GM10248 (cell line): ENCODE measurements at places on chromosomes 7 and 10.
A peak's percentile ranks its signal among the peaks of the same experiment; 100 is the strongest.

DNA sequence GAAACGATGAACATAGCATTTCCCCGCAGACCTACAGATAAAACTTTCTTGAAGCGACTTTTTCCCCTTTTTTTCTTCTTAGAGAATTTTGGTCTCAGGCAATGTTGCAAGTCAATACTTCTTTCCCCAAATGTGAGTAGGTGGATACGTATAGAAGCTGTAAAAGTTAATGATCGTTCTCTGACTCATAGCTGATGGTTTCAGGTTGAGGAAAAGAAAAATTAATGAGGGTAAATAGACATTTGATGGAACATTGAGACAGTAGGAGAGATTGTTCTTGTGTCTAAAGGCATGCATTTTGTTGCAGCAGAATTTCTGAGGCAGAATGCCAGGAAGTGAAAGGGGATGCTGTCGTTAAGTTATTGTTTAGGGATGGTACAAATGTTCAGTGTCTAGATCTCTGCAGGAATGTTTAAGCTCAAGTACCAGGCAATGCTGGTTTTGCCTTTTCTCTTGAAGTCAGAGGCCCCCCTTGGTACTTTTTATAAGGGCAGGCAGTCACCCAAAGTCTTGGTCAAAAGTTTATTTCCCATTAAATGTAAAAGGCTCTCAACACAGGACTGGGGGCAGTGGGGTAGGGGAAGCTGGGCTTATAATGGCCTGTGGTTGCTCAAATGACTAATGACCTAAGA, 9.3 kb downstream of the TCF7L2 start:
- DNase-seq, result no peak

GRCh38 chr7:23696916-23697441, 13.0 kb upstream of the STK31 start:
- DNase-seq, result peak; percentile 70

GRCh38 chr7:102165136-102165535, 121.5 kb upstream of the SH2B2 start:
- no peak for DNase-seq

GRCh38 chr10:130014263-130015074, 50.4 kb upstream of the EBF3 start:
- no peak for DNase-seq

GRCh38 chr7:43784030-43784584, 25.6 kb downstream of the BLVRA start:
- no peak for DNase-seq

- no peak for DNase-seq
These were observed 104.3 kb upstream of the CAV2 start for GRCh38 chr7:116395141-116395791.

DNA sequence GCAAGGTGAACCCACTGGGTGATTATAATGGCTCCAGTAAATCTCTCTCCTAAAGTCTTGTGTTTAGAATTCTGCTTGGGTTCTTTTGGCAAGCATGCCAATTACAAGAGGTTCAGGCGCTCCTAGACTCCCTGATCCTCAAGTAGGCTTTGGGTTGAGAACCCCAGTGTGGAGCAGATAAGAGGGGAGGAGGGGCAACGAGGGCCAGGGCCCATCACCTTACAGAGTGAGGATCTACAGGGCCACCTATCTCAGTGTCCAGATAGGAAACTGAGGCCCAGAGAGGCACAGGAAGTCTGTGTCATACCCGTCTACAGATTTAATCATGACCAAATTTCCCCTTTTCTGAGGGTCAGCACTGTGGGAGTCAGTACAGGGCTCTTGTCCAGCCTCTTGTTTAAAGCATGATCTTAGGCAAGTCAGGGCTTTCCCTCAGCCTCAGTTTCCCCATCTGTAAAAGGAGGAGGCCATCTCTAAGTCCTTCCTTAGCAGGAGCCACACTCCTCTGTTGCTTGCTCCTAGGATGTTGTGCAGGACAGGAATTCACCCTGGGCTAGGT, 4.4 kb downstream of the TACR2 start:
- no peak for DNase-seq

DNA sequence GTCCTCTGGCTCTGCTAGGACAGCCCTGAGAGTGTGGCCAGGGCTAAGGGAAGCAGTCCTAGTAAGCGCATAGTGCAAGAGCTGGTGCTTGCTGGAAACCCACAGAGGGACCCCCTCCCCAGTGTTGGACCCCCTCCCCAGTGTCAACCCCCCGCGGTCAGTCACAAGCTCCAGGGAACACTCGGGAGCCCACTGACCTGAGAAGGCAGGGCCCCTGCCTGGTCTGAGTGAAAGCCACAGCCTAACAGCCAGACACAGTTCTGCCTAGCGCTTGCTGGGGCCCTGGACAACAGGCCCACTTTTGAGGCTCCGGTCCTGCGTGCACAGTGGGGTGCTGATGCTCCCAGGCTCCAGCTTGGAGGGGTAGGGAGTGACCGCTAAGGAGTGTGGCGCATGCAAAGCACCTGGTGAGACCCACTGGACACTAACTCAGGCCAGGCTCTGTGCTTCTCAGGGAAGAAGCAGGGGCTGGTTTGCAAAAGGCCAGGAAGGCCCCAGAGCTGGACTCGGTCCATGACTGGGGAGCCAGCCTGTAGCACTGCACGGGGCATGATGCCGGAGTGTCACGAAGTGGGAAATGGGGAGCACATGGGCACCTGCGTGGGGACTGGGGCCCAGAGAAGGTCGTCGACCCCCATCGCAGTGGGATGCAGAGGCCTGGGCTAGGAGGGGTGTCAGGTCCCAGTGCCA, 175.8 kb upstream of the PPP2R2D start:
- DNase-seq, result no peak

DNA sequence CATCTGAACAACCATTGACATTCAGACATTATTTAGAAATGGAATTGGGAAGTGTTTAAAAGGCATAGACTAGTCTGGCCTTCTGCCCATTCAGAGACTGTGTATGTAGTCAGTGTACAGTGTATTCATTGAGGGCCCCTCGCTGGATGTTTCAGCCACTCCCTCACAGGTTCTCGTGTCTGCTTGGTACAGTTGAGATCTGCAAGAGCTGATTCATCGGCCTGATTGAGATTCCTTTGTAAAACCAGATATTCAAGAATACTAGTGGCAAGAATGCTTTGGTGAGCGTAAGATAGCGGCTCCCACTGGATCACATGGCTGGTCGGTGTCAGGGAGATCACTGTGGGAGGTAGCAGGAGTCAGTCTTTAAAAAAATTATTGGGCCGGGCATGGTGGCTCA, 119.5 kb downstream of the TCF7L2 start:
- no peak for DNase-seq

DNA sequence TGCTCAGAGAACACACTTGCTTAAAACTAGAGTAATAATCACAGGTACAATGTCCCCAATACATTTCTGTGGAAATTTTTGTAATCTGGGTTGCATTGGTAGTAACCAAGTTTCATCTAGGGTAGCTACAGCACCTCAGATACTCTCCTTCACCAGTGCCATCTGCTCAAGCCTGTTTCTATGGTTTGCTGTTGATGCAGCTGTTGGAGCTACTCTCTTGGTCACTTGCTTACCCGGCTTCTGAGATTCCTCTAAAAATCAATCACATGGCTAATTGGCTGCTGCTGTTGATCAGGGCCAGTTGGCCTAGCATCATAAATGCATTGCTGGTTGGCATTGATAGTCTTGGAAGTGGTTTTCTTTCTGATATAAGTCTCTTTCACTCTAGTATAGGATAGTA, 220.8 kb downstream of the BICC1 start:
- no peak for DNase-seq

- no peak for DNase-seq
These were observed 80.8 kb downstream of the NKX6-2 start for GRCh38 chr10:132705173-132705572.

- DNase-seq, result no peak
These were observed 21.9 kb upstream of the SEMA3A start for GRCh38 chr7:84216472-84216871.

DNA sequence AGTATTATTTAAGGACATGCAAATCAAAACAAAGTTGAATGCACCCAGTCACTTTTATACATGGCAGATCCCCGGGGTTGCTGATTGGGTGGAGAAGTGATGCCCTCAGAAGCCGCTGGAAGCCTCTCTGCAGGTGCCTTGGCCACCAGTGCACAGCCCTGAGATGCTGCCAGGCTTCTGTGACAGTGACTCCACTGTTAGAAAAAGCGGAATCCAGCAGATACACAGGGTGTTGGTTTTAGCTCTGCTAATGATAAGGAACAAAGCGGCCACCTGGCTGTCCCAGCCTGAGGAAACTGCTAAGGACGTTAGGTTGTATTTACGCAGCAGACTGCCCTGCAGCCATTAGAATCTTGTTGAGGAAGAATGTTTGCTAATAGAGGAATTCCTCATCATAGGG, 47.5 kb downstream of the JAKMIP3 start:
- no peak for DNase-seq

DNA sequence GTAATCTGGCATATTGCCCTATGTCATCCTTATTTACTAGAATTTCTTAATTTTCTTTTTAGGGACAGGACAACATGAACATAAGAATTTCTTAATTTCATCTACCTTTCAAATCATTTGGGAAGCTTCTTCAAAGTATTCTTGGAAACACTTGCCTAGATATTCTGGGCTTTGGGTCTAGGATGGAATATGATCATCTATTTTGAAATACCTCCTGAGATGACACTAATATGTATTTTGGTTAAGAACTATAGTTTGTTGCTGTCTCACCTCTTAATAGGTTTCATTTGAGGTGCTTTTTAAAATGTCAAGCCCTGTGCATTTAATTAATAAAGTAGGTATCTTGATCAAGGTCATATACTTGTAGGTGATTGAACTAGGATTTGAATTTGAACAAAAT, 49.1 kb downstream of the SEPTIN7 start:
- DNase-seq, result no peak

DNA sequence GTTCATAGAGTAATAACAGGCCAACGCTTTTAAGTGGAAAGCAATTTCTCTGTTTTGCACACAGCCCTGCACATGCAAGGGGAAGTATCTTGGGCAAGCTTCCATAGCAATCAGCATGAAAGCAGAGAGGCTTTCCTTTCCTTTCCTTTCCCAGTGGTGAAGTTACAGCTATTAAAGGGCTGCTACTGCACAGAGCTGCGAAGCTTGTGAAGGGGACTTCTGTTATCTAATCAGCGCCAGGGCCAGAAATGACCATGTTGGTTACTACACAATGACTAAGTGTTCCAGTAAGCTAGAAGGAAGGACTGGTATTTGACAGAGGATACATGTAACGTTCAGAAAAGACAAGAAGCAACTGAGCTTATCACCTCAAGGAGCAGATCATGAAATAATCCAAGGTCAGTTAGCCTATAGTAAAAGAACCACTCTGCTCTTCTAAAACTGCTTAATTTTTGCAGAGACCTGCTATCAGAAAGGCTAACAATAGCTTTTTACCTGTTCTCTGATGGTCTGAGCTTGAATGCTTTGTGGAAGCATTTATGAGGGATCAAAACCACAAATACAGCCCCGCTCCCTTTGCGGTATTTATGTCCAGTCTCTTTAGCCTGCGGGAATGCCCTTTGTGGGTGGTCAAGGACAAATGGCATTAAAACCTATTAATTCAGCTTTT, 45.9 kb downstream of the SGMS1 start:
- DNase-seq, result no peak

DNA sequence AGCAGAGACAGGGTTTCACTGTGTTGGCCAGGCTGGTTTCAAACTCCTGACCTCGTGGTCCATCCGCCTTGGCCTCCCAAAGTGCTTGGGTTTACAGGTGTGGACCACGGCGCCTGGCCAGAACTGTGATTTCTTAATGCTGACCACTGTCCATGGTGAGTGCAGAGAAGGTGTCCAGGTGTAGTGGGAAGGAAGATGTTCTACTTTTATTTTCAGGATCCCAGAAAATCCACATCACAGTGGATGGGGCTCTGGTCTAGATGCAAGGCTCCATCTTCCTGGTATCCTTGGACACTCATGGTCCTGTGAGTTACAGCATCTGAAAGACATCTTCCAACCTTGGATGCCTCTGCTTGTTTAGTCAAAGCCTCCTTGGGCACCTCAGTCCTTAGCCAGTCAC, 92.7 kb downstream of the CCDC3 start:
- no peak for DNase-seq

- DNase-seq, result peak; percentile 74
These were observed 4.8 kb downstream of the EGR2 start for GRCh38 chr10:62811159-62811875.

- no peak for DNase-seq
These were observed 105.7 kb downstream of the ATE1 start for GRCh38 chr10:121822180-121822579.

DNA sequence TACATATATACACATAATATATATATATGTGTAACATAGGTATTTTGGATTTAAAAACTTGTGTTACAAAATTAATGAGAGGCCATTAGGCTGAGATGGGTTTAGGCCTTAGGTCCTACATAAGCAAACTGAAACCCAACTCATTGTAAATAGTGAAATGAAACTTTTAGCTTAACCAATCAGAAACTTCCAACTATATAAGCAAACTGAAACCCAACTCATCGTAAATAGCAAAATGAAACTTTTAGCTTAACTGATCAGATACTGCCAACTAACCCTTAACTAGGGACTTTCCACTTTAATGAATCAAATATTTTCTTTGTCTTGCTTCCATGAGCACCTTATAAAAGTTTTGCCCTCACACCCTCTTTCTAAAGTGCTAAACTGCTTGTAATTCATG, 17.3 kb upstream of the SAMD9L start:
- peak; percentile 21 for DNase-seq

- DNase-seq, result no peak
These were observed 132.1 kb downstream of the CSTF2T start for GRCh38 chr10:51567271-51567670.

DNA sequence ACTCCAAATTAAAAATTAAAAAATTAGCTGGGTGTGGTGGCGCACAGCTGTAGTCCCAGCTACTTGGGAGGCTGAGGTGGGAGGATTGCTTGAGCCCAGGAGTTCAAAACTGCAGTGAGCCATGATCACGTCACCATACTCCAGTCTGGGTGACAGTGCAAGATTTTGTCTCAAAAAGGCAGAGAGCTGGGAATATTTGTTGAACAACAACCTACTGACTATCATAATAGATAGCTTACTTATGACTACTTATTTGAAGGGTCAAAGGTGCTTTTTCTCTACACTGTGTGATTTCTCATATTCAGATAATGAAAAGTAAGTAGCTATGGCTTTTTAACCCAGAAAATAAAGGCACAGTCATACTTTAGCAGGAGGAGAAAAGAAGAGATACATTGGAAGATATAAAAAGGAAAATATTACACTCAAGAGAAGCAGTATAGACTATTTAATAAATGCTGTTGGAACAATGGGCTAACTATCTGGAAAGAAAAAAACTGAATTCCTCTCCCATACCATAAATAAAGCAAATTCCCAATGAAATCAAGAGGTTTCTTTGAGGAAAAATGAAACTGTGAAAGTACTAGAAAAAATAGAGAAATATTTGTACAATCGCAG, 6.7 kb downstream of the GSDME start:
- no peak for DNase-seq
